Activated CD4-positive, CD25-positive, alpha-beta regulatory T cell treated with anti-CD3 and anti-CD28 coated beads, Interleukin-2, amount 50 U/mL, for 24 hours (primary cell): ENCODE measurements at places on chromosomes 7 and 10.

DNA sequence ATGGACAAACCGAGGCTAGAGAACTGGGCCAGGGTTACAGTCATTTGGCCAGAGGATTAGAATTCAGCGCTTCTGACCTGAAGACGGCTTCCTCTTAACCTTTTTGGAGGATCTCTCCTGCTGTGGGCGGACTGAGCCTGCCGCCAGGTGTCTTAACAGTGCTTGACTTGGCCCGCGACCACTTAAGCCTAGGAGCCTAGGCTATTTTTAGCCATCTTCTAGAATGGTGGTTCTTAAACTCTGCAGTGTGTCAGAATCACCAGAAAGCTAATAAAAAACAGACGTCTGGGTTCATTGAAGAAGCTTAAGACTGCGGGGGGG, 722 bp downstream of the MDH2 start:
- ATAC-seq = peak; percentile 8

GRCh38 chr7:131223151-131223550, 104.5 kb upstream of the MKLN1 start:
- ATAC-seq = no peak

DNA sequence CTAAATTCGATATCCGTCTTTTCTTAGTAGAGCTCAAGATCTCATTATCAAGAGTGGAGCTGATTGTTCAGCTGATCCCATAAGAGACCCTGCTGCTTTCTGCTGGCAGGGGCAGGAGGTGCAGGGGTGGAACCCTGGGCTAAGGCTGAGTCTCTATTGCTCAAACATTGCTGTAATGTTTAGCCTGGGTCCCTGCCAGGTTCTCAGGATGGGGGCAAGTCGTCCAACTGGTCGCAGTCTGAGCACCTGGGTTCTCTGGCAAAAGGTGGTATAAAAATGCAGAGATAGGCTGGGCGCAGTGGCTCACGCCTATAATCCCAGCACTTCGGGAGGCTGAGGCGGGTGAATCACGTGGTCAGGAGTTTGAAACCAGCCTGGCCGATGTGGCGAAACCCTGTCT, 62.0 kb upstream of the NRBF2 start:
- no peak for ATAC-seq

DNA sequence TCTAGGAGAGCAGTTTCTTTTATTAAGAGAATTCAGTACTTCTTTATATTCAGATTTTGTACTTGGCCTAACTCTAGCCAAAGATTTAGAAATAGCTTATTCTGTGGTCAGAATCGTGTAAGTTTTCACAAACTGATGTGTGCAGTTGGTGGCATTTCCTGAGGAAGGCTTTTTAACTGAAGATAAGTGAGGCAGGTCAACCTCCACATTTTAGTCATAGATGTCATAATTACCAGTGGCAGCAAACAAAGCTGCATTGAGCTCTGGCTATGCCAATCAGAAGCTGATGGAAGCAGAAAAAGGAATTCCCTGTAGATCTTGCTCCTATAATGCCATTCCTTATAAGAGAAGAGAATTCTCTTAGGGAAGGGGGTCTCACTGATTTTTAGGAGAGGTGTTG, 141.3 kb upstream of the SP8 start:
- no peak for ATAC-seq

DNA sequence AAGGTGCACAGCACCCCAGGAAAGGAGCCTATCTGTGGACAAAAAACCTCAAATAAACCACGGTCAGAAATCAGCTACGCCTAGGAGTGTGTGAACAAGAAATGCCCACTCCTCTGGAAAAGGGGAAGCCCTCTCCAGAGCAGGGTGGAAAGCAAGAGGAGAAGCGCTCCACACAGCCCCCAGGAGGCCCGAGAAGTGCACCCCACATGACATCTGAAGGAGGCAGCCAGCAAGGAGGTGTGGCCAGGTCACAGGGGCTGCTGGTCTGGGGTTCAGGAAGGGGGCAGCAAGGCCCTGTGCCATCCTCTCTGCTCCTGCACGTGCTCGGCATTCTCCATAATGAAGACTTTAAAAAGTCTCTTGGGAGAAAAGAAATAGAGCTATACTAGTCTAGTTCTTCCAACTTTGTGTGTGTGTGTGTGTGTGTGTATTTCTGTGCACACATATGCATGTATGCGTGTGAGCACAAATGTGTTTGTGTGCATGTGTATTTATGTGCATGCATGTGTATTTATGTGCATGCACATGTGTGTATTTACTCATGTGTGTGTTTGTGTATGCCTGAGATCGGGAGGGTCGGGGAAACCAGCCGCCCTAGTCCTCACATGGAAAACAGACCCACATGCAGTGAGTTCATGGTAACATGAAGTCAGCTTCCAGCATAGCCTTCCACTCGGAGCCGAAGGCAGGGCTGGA, 76.5 kb downstream of the TNS3 start:
- ATAC-seq = no peak

DNA sequence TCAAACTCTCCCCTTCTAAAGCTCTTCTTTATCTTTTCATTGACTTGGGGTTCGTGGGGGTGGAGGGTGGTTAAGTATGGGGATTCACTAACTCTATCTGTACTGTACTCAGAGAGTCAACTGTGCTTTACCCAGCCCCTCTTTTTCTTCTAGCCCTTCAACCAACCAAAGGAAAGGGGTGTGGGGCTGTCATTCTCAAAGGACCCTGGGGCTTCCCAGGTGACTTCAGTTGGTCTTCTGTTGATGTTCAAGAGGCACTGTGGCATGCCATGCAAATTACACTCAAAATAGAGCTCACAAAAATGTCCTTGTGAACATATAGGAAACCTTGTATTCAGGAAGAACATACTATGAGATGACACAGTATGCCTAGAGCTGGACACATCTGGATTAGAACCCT, 16.9 kb upstream of the RHOBTB1 start:
- ATAC-seq = peak; percentile 17

DNA sequence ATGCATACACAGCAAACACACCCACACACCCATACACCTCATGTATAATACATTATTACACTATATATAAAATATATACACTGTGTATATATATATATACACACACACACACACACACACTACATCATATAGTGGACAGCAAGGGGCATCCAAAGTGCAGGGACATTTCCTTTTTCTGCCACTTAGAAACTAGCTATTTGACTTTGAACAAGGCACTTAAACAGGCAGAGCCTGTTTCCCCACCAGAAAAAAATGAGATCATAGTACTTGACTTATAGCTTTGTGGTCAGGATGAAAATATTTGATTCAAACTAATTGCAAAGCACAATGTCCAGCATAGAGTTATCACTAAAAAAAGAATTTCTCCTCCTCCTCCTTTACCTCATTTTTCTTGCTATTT, 254.3 kb upstream of the NPVF start:
- no peak for ATAC-seq

- no peak for ATAC-seq
Observed at GRCh38 chr7:69411466-69411865, 186.8 kb upstream of the AUTS2 start.

GRCh38 chr10:113957013-113957412, 86.7 kb upstream of the ADRB1 start:
- ATAC-seq = no peak

DNA sequence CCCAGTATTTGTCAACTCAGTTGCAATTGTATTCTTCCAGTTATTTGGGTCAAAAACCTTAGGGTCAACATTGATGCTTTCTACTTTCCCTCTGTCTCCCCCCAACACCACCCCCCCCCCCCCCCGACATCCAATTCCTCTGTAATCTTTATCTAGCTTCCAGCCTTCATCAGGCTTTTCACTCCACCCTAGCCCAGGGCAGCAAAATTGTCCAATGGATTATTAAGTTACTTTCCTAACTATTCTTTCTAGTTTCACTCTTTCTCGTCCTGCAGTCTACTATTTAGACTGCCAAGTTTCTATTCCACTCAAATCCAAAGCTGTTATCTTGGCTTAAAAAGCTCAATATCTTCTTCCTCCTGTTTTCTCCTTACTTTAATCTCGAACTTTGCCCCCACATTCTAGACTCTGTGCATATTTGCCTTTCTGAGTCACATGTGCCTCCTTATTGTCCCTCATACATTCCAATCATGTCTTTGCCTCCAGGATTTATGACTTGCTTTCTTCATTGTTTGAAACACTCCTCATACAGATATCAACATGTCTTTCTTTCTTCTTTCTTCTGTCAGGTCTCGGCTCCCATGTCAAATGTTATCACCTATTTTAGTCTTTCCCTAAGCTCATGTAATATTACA, 196.6 kb upstream of the TMEM196 start:
- ATAC-seq = no peak

DNA sequence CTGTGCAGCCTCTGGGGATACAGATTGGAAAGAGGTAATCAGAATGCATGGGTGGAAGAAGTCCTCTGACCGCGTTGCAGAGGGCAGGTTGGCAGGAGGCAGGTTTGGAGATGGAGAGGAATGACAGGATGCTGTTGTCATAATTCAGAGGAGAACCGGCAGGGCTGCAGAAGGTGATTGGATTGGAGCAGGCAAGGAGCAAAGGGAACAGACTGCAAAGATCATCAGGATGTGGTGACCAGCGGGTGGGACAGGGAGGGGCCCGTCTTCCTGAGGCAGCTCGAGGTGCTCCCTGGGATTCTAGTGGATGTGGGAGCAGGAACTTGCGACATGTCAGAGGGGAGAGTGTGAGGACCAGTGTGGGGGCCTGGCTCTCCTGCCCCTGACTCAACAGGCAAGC, 78.5 kb upstream of the PPIF start:
- no peak for ATAC-seq

- ATAC-seq = peak; percentile 10
Observed at GRCh38 chr7:80136261-80137055, 1.8 kb downstream of the GNAI1 start.

DNA sequence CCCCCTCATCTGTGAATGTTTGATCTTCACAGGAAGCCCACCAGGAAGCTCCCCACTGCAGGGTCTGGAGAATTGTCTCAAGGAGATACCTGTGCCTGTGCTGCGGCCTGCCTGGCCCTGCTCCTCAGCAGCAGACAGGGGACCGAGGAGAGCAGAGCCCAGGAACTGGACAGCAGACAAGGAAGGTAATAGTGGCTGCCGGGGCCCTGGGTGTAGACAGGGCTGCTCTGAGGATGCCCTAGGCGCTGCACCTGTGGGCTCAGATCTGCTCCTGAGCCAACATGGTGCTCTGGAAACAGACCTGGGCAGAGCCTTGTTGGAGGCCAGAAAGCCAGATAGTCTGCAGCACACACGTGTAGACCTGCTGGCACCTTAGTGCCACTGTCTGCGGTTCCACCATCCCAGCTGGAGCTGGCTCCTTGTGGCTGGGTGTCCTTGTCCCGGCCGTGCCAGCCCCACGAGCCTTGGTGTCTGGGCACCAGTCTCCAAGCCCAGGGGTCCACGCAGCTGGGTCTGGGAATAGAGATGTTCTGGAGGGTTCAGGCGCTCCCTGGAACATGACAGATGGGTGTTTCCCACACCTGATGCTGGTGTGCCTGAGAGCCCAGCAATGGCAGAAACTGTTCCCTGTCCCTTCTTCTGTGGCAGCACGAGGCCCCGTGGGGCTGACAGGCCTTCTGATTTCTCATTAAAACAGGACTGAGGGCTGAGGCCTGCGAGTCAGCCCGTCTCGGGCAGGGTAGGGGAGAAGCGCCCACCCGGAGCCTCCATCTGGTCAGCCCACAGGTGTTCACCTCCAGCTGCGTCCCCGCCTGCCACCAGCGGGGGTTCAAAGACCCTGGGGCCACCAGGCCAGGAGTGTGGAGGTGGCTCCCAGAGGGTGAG, 44.7 kb downstream of the ZNF467 start:
- no peak for ATAC-seq

DNA sequence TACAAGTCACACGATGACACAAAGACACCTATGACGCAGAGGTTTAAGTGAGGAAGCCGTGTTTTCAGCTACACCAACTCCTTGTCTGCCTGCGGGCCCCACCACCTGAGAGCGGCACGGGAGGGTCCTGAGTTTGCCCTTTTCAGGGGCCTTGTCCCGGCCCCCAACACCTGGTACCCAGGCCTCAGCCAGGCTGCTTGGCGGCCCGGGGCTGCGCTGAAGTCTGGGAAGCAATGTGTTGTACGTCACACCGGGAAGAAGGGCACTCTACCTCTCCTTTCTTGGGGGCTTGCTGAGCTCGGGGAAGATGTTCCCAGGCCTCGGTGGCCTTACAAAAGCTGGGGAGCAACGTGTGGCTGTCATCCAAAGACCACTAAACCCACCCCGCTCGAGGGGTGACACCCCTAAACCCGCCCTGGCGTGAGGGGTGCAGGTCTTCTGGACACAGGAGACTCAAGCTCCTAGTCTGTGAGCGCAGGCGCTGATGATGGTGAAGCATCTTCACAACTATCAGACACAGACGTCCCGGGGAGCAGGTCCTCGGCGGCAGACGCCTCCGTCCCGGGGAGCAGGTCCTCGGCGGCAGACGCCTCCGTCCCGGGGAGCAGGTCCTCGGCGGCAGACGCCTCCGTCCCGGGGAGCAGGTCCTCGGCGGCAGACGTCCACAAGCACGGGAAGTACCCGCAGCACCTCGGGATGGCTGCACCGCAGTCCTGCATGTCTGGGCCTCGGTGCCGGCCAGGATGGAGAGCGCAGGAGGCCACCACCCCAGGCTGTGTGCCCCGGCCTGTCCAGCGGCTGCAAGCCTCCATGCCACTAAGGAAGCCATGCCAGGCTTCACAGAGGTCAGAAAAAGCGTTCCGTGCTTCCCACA, 15.4 kb downstream of the CFAP46 start:
- ATAC-seq = no peak

GRCh38 chr10:83522456-83522855, 616.9 kb upstream of the GHITM start:
- no peak for ATAC-seq

DNA sequence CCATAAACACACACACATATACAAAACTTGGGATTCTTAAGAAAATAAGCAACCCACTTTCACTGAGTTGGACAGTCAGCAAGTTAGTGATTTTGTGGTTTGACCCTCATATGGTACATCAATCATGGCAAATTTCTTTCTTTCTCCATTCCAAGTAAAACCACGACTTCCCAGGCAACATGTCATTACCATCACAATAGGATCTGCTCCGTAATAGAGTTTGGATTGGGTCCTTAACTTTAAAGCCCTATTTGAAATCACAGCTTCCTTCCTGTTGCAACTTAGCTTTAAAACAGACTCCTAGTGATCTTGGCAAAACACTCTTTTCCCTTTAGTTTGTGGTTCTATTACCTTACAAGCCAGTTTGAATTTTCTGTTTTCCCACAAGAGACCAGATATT, 483.6 kb downstream of the INHBA start:
- no peak for ATAC-seq

GRCh38 chr10:2791774-2792443, 275.4 kb upstream of the PFKP start:
- peak; percentile 55 for ATAC-seq

- ATAC-seq = no peak
Observed at GRCh38 chr10:18767981-18768380, 108.8 kb downstream of the ARL5B start.

DNA sequence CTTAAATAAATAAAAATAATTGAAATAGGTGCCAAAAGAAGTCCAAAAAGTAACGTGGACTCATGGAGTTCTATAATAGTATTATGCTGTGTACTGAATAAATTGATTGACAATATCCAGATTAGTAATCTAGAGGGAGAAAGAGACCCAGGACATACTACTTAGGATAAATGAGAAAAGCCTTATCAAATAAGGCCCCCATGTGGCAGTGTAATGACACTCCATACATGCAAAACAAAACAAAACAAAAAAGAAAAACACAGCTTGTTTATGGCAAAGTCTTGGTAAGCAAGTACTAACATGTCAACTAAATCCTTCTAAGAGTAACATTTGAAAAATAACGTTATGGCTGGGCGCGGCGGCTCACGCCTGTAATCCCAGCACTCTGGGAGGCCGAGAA, 3.6 kb upstream of the RUNDC3B start:
- ATAC-seq = no peak

GRCh38 chr10:77501846-77502261, 135.8 kb downstream of the KCNMA1 start:
- ATAC-seq = no peak

- no peak for ATAC-seq
Observed at GRCh38 chr7:42440951-42441350, 203.9 kb upstream of the GLI3 start.
